HT1080 (cell line): ENCODE measurements at places on chromosomes 5 and 9.

DNA sequence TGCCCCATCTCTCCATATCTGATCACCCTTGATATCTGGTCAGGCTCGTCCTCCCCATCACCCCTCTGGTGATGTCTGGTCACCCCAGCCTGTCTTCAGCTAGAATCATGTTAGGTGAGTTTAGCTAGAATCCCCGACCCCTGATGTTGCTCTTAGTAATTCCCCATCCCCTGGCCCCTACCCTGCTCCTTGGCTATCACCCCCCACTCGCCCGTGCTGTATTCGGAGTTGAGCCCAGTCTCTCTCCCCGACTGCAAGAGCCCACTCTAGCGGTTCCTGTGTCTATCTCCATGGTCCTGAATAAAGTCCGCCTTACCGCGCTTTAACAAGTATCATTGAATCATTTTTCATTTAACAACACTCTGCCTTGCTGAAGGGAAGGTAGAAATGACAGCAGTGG, 33.7 kb downstream of the ADAMTS2 start:
- DNase-seq = no peak

- DNase-seq = no peak
Observed at GRCh38 chr9:89139455-89139854, 39.2 kb downstream of the SHC3 start.

- no peak for DNase-seq
Observed at GRCh38 chr9:136171009-136171800, 33.7 kb downstream of the LHX3 start.

DNA sequence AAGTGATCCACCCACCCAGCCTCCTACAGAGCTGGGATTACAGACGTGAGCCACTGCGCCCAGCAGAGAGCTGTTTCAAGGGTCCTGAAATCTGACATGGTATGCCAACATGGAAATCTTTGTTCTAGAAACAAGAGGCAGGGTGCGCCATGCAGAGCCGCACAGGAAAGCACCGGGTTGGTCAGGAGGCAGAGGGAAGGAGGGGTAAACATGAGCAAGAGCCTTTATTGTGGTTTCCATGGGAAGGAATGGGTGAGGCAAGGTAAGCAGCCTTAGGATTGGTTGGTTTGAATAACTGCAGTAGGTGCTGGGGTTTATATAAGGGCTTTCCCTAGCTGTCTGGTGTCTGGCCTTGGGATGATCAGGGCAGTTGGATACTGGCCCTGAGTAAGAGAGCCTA, 5.5 kb upstream of the EXOSC2 start:
- DNase-seq = no peak

DNA sequence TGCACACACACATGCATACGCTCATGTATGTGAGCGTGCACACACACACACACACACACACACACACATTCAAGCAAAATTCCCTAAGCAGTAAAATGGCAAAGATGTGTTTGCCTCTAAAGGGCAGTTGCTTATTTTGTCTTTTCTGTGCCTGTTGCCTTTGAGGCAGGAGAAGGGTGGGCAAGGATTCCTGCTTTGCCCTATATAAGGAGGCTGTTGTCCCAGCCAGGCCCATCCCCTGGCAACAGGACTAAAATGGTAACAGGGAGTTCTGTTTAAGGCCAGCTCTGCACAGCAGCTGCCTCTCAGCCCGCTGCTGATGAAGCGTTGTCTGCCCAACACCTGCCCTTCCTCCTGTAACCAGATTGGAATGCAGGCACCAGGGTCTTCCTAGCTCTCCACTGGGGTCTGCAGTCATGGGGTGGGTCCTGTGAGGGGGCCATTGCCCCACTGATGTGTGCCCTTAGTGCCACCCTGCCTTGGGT, 64.4 kb downstream of the PPARGC1B start:
- DNase-seq = no peak

GRCh38 chr5:65779643-65780042, 57.6 kb downstream of the NLN start:
- no peak for DNase-seq

DNA sequence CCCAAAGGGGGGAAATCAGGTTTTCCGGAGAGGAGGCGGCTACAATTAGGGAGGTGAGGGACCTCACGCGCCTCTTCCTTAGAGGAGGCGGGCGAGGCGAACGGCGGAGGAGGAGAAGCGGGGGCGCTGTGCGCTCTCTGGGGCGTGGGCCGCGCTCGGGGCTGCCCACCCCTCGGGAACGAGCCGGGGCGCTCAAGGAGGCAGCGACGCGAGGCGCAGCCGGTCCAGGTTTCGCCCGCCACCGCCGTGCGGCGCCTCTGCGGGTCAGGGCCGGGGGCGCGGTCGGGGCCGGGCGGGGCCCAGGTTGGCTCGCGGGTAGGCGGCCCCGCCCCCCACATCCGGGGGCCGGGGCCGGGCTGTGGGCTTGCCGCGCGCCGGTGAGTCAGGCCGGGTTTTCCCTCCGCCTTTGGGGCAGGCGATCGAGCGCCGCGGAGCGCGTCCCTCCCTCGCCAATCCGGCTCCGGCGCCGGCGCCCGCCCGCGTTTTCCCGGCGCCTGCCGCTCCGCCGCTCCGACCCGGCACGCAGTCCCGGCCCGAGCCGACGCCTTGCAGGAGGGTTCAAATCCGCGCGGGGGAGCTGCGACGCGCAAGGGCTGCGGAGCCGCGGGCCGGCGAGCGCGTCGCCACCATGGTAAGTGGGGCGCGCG, at the start of gene N4BP3:
TSS of gene N4BP3 (plus strand) at position 392 of the 647 bp plus-strand sequence. CDS start 6,052 bp downstream, outside the sequence.
- DNase-seq = no peak

DNA sequence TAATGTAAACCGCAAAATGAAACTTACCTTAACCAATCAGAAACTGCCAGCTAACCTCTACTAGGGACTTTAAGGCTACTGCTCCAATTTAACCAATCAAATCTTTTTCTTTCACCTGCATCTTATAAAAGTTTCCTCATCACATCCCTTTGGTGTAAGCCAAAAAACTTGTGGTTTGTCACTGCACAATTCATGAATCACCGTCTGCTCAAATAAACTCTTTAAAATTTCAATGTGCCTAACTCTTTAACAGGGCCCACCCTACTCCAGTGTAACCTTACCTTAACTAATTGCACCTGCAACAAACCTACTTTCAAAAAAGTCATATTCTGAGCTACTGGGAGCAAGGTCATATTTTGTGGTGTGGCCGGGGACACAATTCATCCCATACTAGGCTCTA, 172.2 kb upstream of the GRAMD2B start:
- peak; percentile 15 for DNase-seq

GRCh38 chr9:119318371-119318770, 50.9 kb downstream of the BRINP1 start:
- no peak for DNase-seq

DNA sequence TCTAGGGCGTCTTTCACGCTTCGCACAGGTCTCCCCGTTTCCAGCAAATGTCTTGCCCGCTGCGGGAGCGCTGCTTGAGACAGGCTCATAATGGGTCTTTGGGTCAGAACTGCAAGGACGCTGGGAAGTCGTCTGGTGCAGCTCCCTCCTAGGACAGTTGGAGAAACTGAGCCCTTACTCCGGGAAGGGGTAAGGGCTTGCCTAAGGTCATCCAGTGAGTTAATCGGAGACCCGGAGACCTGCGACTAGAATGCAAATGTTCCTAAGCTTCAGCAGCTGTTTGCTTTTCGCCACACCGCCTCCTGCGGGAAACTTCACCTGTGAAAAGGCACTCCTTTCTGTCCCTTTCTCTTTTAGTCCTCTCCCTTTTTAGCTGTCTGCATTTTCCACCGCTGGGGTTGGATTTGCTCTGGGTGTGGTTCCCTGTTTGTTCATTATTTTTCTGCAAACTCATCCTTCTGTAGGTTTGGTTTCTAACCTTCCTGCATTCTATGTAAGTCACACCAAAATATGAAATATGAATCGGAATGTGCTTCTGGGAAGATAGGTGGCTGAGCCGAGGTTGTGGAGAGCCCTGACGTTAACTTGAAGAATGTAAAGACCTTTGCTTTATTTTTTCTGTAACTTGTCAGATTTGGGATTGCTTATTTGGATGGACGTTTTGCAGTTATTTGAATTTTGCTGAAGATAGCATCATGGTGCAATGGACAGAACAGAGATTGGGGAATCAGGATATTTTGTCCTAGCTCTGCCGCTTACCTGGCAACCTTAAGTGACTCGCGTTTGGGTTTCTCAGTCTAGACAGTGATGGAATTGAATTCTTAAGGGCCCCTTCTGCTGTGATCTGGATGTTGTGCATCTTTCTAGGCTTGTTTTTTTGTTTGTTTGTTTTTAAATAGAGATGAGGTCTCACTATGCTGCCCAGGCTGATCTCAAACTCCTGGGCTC, 909 bp downstream of the SLC36A1 start:
- peak; percentile 18 for DNase-seq

DNA sequence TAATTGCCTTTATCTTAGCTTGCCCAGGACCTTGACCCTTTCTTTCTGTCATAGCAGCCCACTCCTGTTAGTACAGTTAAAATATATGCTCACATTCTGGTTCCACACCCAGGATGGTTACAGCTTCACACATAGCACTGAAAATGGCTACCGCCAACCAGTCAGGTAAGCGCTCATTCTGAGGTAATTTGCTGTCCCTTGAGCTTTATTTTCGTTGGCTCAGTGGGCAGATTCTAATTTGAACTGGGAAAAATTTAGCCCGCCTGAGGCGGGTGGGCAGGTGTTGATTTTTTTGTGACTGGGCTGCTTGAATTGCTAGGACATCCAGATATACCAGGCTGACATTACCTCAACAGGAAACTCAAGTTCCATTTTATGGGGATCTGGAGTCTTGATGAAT, 137.5 kb downstream of the KCTD16 start:
- no peak for DNase-seq
